ENCODE measurements at places on chromosomes 6 and 20.

DNA sequence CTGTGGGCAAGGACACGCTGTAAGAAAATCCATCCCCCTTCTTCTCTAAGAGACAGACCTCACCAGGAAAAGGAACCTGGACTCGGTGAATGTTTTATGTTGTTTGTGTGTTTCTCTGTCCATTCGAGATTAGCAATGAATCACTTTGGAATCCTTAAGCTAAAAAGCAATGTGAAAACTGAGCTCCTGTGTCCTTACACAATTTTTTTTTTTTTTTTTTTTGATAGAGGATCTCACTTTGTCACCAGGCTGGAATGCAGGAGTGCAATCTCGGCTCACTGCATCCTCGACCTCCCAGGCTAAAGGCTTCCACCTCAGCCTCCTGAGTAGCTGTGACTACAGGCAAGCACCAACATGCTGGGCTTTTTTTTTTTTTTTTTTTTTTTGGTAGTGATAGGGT, 32.1 kb downstream of the BFSP1 start:
- DNase-seq, result peak; percentile 13
- H3K27ac ChIP-seq, result no peak overlapping the region
- H3K36me3 ChIP-seq, result no peaks in the 10 kb centered on the region
- no peaks in the 10 kb centered on the region for H3K4me1 ChIP-seq
- no peak overlapping the region for H3K4me3 ChIP-seq

DNA sequence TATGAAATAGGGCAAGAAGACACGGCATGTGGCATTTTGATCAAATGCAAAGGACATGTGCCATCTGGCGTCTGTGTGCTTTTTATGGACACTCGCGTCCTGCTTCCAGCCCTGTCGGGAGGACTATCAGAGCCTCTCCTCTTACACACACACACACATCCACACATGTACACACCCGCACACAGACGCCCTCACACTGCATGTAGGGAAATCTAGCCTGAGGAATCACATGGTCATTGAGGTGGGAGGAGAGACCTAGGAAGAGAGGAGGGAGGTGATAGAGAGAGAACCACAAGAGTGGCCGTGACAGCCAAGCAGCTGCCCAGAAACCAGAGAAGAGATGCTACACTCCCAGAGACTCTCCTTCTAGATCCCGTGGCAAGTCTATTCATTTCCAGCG, 105.9 kb upstream of the CDYL start:
- H3K27me3 ChIP-seq, result no peaks in the 10 kb centered on the region
- H3K27ac ChIP-seq, result no peak overlapping the region
- no peaks in the 10 kb centered on the region for H3K36me3 ChIP-seq
- H3K4me3 ChIP-seq, result no peak overlapping the region

DNA sequence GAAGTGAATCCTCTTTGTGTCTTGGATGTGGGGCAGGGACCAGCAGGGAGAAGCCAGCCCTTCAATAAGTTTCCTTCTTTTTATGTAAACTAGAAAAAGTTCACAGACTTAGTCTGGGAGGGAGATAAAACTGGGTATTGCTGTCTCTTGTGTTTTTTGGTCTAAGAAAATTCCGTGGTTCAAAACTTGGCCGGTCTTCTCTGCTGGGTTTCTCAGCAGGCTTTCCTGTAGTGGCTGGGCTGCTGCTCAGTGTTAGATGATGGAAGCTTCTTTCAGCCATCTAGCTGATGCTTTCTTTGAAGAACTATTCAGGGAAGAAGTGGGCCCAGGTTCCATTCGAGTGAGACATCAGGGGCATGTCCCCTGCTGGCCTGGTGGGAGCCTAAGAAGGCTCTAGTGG, 70.7 kb upstream of the SCP2D1 start:
- no peaks in the 10 kb centered on the region for H3K4me1 ChIP-seq

- H3K27me3 ChIP-seq, result no peaks in the 10 kb centered on the region
- peaks cover 16% of the 10 kb centered on the region for H3K4me1 ChIP-seq
- H3K27ac ChIP-seq, result no peak overlapping the region
- H3K36me3 ChIP-seq, result no peaks in the 10 kb centered on the region
Observed at GRCh38 chr6:63672582-63673129, 37.1 kb downstream of the PHF3 start.

GRCh38 chr6:26086211-26086610, 1.0 kb upstream of the HFE start:
- H3K36me3 ChIP-seq, result no peaks in the 10 kb centered on the region
- no peak overlapping the region for H3K27ac ChIP-seq
- DNase-seq, result no peak
- no peaks in the 10 kb centered on the region for H3K4me1 ChIP-seq

DNA sequence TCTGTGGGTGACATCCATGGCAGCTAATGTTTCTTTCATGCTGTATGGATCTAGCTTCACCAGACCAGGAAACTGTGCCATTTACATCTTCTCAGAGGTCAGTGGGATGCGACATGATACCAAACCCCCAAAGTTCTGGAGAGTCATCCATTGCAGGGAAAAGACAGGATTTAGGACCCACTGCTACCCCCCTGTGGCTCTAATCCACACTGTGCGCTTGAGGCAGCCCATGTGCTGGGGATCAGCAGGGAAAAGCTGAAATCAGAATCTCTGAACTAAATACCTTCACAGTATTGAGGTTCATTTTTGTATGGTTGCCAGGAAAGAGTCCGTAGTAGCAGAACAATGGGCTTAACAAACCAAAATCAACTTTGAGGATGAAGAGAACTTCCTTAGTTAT, 164.4 kb downstream of the TMEM242 start:
- no peaks in the 10 kb centered on the region for H3K36me3 ChIP-seq
- peaks cover 16% of the 10 kb centered on the region for H3K4me1 ChIP-seq
- no peak overlapping the region for H3K4me3 ChIP-seq
- peak; percentile 86 for DNase-seq

DNA sequence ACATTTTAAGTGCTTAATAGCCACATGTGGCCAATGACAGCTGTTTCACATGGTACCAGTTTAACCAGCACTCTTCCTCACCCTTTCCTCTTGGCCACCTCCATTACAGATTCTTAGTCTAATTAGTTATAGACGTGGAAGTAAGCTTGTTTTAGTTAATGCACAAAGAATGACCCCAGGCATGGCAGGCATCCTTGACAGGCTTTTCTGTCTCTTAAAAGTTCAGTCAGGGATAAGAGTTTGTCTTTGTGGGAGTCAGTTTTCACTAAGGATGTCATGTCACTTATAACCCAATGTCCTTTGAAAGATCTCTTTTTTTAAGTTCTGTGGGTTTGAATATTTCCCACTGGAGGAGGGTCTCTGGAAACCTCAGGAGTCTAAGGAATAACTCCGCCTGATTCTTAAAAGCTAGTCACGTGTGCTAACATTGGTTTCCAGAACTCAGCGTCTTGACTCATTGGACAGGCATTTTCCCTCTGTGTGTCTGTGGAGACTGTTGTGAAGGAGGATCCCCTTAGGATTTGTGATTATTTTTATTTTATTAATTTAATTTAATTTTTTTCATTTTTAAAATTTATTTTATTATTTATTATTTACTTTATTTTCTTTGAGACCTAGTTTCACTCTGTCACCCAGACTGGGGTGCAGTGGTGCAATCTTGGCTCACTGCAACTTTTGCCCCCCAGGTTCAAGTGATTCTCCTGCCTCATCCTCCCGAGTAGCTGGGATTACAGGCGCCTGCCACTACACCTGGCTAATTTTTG, 171.4 kb downstream of the ZFAND3 start:
- no peaks in the 10 kb centered on the region for H3K27me3 ChIP-seq
- H3K36me3 ChIP-seq, result no peaks in the 10 kb centered on the region
- peak; percentile 16 for DNase-seq
- no peaks in the 10 kb centered on the region for H3K4me1 ChIP-seq
- no peak overlapping the region for H3K4me3 ChIP-seq

GRCh38 chr6:149059557-149059956, 258.0 kb upstream of the TAB2 start:
- H3K4me1 ChIP-seq, result no peaks in the 10 kb centered on the region
- no peak overlapping the region for H3K27ac ChIP-seq
- H3K4me3 ChIP-seq, result no peak overlapping the region
- H3K27me3 ChIP-seq, result no peaks in the 10 kb centered on the region
- DNase-seq, result no peak

DNA sequence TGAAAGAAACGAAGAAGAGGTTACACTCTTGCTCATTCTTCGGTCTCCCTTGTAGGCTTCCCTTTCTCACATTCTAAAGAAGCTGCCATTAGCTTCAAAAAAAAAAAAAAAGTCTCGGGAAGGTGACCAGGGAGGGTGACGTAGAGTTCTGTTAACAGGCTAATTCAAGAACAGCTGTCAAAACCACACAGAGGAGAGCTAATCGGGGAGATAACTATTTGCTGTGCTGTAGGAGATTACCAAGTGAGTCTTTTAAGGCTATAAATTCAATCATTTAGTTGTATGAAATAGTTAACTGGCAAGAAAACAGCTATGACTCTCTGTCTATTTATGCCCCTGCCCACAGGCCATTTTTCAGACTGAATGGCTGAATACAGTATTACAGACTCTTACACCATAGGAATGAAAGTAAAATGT, 256.8 kb downstream of the SYNE1 start:
- no peak overlapping the region for H3K27ac ChIP-seq
- DNase-seq, result peak; percentile 51
- H3K4me3 ChIP-seq, result no peak overlapping the region
- H3K27me3 ChIP-seq, result no peaks in the 10 kb centered on the region

DNA sequence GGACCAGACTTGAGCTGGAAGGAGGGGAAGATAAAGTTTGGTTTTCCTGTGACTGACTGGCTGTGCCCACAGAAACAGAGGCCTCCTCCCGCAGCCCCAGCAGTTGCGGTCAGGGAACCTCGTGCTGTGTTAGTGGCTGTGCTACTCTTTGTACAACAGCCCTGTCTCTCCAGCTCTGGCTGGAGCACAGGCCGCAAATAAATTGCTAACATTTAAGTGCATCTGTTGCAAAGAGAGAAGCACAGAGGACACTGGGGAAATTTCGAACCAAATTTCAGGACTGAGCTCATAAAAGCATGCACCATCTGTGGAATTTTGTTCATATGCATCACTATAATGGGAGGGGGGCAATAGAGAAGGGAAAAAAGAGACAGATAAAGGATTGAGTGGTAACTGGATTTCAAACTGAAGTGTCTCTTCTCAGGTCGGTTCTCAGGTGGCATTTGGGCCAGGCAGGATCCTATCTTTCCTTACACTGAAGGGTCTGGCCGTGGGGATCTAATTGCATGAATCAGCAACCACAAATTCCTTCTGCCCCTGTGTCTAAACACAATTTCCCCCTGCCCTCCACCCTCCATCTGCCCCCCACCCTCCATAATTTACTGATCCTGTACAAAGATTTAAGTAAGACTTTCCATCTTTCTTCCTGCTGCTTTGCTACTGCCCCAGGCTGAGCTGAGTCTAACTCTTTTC, 88.9 kb upstream of the ATXN1 start:
- no peaks in the 10 kb centered on the region for H3K4me1 ChIP-seq
- no peak for DNase-seq
- no peaks in the 10 kb centered on the region for H3K36me3 ChIP-seq
- H3K4me3 ChIP-seq, result no peak overlapping the region

DNA sequence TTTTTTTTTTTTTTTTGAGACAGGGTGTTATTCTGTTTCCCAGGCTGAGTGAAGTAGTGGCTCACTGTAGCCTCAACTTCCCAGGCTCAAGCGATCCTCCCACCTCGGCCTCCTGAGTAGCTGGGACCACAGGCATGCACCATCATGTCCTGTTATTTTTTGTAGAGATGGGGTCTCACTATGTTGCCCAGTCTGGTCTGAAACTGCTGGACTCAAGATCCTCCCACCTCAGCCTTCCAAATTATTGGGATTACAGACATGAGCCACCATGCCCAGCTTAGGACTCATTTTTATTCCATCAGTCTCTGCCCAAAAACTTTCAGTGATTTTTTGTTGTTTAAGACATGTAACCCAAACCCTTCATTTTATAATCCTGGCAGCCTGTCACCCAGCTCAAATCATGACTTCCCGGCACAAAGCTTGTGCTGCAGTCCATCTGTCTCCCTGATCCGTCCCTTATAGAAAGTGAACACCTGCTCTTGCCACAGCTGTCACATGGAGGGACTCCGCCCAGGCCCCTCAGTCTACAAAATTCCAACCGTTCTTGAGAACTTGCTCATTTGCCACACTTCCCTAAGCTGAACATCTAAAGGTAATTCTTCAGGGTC, 183.9 kb upstream of the JARID2 start:
- no peak for DNase-seq
- no peaks in the 10 kb centered on the region for H3K4me1 ChIP-seq
- no peak overlapping the region for H3K4me3 ChIP-seq

DNA sequence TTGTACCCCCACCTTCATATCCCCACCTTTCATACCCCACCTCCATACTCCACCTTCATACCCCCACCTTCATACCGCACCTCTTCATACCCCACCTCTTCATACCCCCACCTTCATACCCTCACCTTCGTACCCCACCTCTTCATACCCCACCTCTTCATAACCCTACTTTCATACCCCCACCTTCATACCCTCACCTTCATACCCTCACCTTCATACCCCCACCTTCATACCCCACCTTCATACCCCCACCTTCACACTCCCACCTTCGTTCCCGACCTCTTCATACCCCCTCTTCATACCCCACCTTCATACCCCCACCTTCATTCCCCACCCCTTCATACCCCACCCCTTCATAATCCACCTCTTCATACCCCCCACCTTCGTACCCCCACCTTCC, 92.9 kb upstream of the NAA20 start:
- H3K27ac ChIP-seq, result no peak overlapping the region
- no peak overlapping the region for H3K4me3 ChIP-seq
- no peak for DNase-seq
- H3K36me3 ChIP-seq, result no peaks in the 10 kb centered on the region
- no peaks in the 10 kb centered on the region for H3K4me1 ChIP-seq

DNA sequence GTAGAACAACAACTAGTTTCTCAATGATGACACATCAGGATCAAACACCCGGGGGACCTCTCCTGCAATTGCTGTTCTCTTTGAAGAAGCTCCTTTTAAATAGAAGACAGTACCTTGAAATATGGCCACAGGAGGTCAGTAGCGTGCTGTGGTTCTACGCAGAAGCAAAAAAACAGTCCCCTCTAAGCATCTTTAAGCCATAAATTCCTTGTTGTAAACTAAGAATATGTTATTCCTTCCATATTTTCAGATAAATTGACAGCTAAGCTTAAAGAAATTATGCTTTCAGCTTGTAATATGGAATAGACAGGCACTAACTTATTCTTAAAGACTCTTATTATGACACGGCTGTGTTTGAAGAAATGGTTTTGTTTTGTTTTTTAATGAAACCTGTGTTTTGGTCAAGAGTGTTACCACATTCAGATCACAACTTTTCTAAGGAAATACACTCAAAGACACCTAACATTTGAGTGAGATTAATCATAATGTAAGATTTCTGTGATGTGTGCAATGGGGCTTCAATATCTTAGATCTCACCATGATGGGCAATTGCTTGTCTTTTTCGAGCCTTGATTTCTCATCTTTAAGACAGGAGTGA, 49.7 kb upstream of the IL20RA start:
- H3K36me3 ChIP-seq, result no peaks in the 10 kb centered on the region
- DNase-seq, result peak; percentile 78
- no peaks in the 10 kb centered on the region for H3K4me1 ChIP-seq
- no peak overlapping the region for H3K27ac ChIP-seq
- H3K27me3 ChIP-seq, result no peaks in the 10 kb centered on the region

All from mesendoderm (in vitro differentiated cells).